Neuronal stem cell (in vitro differentiated cells): ENCODE measurements at places on chromosomes 5 and 9.
A peak's percentile ranks its signal among the peaks of the same experiment; 100 is the strongest.

DNA sequence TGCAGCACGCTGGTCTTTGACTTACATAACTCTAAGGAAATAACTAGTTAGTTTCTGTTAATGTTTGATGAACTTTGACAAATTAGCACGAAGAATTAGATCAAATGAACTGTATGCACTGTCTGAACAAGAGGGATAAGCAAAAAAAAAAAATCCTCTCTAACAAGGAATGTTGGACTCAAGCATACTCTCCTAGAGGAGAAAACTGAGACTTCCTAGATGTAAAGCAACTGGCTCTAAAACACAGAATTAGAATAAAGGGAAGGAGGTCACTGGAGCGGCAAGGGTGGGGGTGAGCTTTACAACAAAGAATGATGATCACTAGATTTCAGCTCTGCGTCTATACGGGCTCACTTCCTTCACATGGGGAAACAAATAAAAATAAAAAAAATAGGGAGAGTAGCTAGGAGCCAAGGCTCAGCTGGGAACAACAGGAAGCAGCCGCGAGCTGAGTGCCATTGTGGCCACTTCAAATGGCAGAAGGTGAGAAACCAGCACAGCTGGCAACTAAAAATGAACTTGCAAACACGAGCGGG lies 48.7 kb upstream of the CEMIP2 start:
- no peak for DNase-seq
- H3K4me1 ChIP-seq, result peaks cover 6% of the 10 kb centered on the region
- H3K27ac ChIP-seq, result no peak overlapping the region
- H3K27me3 ChIP-seq, result no peaks in the 10 kb centered on the region
- H3K36me3 ChIP-seq, result no peaks in the 10 kb centered on the region

DNA sequence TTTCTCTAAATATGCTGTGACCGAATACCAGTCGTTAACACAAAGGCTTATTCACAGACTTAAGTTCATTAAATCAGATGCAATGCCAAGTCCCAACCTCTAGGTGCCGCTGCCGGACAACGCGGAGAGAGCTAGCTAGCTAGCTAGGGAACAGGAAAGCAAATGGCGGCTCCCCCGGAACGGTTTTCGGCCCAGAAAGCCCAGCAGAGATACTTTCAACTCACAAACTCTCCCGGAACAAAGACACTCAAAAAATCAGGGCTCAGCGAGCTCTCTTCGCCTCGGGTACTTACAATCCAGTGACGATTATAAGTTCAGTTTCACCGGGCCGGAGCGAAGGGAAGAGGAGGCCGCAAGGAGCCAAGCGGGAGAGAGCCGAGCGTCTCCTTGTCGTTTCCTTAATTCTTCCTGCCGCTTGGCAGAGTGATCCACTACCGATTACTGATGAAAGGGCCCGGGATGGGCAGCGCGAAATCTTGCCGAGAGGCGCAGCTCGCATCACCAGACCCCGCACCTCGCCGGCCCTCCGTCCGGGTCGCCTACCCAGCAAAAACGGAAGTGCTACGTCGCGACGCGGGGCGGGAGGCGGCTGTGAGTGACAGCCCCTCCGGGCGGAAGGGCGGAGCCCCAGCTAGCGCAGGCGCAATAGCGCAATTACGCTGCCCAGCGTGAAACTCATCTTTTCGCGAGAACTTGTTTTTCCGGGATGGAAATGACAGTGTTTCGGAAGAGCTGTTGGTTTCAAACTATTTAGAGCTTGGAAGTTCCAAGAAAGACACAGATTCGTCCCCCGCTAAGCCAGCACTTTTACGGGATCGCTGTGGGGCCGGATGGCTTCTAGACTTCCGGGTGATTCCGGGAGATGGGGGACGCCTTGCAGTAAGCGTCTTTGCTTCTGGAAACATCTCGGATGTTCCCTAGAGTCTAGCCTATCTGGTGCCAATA lies at the start of gene TAF7:
Gene TAF7, minus strand, starts transcription at position 560 of the 945 bp plus-strand sequence. CDS start 740 bp downstream, outside the sequence.
- H3K4me1 ChIP-seq, result no peaks in the 10 kb centered on the region
- peak; percentile 93 for DNase-seq
- peak within 1 kb of the TSS; percentile 83 for H3K27ac ChIP-seq
- peaks cover 40% of the 10 kb centered on the region for H3K36me3 ChIP-seq
- H3K4me3 ChIP-seq, result peak within 1 kb of the TSS; percentile 64
- H3K27me3 ChIP-seq, result no peaks in the 10 kb centered on the region

GRCh38 chr9:133837627-133838597 lies 99.8 kb upstream of the SARDH start:
- DNase-seq, result peak; percentile 45
- peak overlapping the region; percentile 69 for H3K27ac ChIP-seq
- peaks cover 1% of the 10 kb centered on the region for H3K36me3 ChIP-seq
- H3K4me1 ChIP-seq, result peaks cover 15% of the 10 kb centered on the region

GRCh38 chr5:102453716-102454115 lies 45.1 kb downstream of the SLCO6A1 start:
- no peak overlapping the region for H3K27ac ChIP-seq
- no peaks in the 10 kb centered on the region for H3K27me3 ChIP-seq
- no peak overlapping the region for H3K4me3 ChIP-seq
- no peak for DNase-seq

DNA sequence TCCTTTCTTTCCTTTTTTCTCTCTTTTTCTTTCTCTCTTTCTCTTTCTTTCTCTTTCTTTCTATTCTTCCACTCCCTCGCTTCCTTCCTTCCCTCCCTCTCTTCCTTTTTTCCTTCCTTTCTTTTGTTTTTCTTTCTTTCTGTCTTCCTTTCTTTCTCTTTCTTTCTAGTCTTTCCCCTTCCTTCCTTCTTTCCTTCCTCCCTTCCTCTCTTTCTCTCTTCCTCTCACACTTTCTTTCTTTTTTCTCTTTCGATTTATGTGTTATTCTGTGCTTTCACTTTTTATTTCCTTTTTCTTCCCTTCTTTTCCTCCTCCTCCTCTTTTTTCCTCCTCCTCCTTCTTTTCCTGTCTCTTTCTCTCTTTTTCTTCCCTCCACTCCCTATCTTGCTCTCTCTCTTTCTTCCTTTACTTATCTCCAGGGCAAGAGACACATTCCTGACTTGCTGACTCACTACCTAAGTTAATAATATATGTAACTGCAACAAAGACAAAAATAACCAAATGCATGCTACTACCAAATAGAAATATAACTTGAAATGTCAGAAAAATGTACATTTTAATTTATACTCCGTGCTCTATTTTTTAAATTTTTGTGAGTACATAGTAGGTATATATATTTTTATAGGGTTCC lies 445.5 kb downstream of the GABRG2 start:
- H3K27ac ChIP-seq, result no peak overlapping the region
- DNase-seq, result no peak
- no peaks in the 10 kb centered on the region for H3K27me3 ChIP-seq
- no peaks in the 10 kb centered on the region for H3K36me3 ChIP-seq

GRCh38 chr5:33649549-33650482 lies 209.1 kb downstream of the TARS1 start:
- peak; percentile 35 for DNase-seq
- no peak overlapping the region for H3K27ac ChIP-seq
- no peak overlapping the region for H3K4me3 ChIP-seq
- H3K4me1 ChIP-seq, result peaks cover 17% of the 10 kb centered on the region
- H3K36me3 ChIP-seq, result peaks cover 4% of the 10 kb centered on the region

DNA sequence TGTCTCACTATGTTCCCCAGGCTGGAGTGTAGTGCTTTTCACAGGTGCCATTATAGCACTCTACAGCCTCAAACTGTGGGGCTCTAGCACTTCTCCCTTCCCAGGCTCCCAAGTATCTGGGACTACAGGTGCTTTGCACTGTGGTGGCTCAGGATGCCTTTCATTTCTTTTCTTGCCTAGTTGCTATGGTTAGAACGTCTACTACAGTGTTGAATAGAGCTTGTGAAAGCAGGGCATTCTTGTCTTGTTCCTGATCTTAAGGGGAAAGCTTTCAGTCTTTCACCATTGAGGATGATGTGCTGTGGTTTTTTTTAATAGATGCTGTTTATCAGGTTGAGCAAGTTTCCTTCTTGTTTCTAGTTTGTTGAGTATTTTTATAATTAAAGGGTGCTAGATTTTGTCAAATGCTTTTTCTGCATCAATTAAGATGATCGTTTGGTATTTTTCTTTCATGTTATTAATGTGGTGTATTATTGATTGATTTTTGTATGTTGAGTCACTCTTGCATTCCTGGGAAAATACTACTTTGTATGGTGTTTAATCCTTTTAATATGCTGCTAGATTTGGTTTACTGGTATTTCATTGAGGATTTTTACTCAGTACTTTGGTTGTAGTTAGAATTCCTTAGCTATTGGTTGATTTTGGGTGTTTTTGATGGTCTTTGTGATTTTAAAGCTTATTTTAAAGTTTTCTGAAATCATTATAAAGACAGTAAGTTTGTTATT lies 35.6 kb downstream of the GPBP1 start:
- H3K27me3 ChIP-seq, result no peaks in the 10 kb centered on the region
- H3K36me3 ChIP-seq, result peaks cover 54% of the 10 kb centered on the region
- H3K27ac ChIP-seq, result no peak overlapping the region
- DNase-seq, result no peak

DNA sequence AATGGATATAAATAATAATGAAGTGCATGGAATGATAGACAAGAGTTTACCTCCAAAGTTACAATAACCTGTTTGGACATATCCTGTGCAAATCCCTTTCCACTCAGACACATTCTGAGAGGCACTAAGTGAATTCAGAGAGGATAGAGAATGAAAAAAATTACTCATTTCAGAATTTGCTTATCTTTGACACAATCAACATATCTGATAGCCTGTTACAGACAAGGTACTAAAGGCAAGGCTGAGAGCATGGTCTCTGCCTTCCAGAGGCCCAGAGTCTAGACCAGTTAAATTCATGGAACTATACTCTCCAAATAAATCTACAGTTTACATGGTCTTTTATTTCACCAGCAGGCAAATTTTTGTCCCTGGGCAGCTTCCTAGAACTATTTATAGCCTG lies 371.8 kb upstream of the PTGER4 start:
- no peaks in the 10 kb centered on the region for H3K4me1 ChIP-seq
- H3K27me3 ChIP-seq, result no peaks in the 10 kb centered on the region
- no peaks in the 10 kb centered on the region for H3K36me3 ChIP-seq
- DNase-seq, result no peak
- no peak overlapping the region for H3K4me3 ChIP-seq
- no peak overlapping the region for H3K27ac ChIP-seq

- no peak overlapping the region for H3K27ac ChIP-seq
- H3K4me1 ChIP-seq, result peaks cover 1% of the 10 kb centered on the region
- DNase-seq, result no peak
- peaks cover 22% of the 10 kb centered on the region for H3K36me3 ChIP-seq
- peaks cover under 1% of the 10 kb centered on the region for H3K27me3 ChIP-seq
Observed at GRCh38 chr9:109120204-109120789, 550 bp upstream of the TMEM245 start.

GRCh38 chr5:56845277-56845676 lies 29.9 kb downstream of the MAP3K1 start:
- H3K4me1 ChIP-seq, result no peaks in the 10 kb centered on the region
- H3K4me3 ChIP-seq, result no peak overlapping the region
- H3K27ac ChIP-seq, result no peak overlapping the region
- DNase-seq, result no peak
- no peaks in the 10 kb centered on the region for H3K27me3 ChIP-seq

GRCh38 chr9:76510041-76510440 lies 51.1 kb downstream of the GCNT1 start:
- DNase-seq, result no peak
- H3K36me3 ChIP-seq, result no peaks in the 10 kb centered on the region
- H3K27ac ChIP-seq, result no peak overlapping the region

DNA sequence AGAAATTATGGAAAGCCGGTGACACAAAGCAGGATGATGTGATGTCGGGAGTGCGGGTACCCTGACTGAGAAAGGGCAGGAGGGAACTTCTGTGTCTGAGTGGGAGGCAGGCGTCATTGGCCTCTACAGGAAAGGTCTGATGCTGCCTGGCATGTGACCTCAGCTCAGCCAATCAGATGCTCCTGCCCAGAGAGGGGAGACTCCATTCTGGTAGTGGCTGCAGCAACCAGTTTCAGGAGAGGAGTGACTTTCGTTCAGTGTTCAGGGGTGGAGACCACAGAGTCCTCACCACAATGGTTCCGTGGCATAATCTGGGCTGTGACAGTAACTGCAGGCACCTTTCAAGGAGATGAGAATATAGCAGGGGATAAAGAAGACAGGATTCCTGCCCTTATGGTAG lies 6.7 kb upstream of the SFXN1 start:
- H3K27me3 ChIP-seq, result no peaks in the 10 kb centered on the region
- H3K36me3 ChIP-seq, result no peaks in the 10 kb centered on the region
- DNase-seq, result no peak
- H3K4me3 ChIP-seq, result no peak overlapping the region

- H3K4me3 ChIP-seq, result no peak overlapping the region
- peaks cover 10% of the 10 kb centered on the region for H3K4me1 ChIP-seq
- H3K36me3 ChIP-seq, result peaks cover 50% of the 10 kb centered on the region
- no peak for DNase-seq
- H3K27me3 ChIP-seq, result no peaks in the 10 kb centered on the region
Observed at GRCh38 chr9:110093871-110094270, 114.1 kb downstream of the C9orf152 start.

GRCh38 chr9:1766042-1766441 lies 249.1 kb upstream of the SMARCA2 start:
- DNase-seq, result no peak
- H3K4me3 ChIP-seq, result no peak overlapping the region
- H3K27ac ChIP-seq, result no peak overlapping the region
- H3K36me3 ChIP-seq, result no peaks in the 10 kb centered on the region
- H3K27me3 ChIP-seq, result no peaks in the 10 kb centered on the region

DNA sequence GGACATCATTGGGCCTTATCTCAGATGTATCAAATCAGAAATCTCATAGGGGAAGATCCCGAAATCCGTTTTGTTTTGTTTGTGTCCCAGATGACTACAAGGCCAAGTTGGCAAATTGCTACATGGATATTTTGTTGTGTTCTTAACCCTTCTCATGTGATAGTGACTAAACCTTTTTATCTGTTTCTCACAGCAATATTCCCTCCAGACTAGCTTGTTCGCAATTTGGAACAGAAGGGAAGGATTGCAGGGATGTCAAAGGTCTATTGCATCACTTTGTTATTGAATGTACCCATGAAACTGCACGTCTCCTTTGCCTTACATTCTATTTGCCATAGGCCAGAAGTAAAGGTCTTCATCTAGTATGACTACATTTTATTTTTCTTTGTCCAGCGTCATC lies 453.9 kb downstream of the NFIB start:
- DNase-seq, result no peak
- H3K27ac ChIP-seq, result no peak overlapping the region
- no peaks in the 10 kb centered on the region for H3K27me3 ChIP-seq
- no peak overlapping the region for H3K4me3 ChIP-seq
- no peaks in the 10 kb centered on the region for H3K36me3 ChIP-seq

- H3K4me3 ChIP-seq, result no peak overlapping the region
- DNase-seq, result no peak
- no peaks in the 10 kb centered on the region for H3K27me3 ChIP-seq
- H3K27ac ChIP-seq, result no peak overlapping the region
- no peaks in the 10 kb centered on the region for H3K4me1 ChIP-seq
Observed at GRCh38 chr9:71975833-71976232, 64.4 kb downstream of the C9orf85 start.

DNA sequence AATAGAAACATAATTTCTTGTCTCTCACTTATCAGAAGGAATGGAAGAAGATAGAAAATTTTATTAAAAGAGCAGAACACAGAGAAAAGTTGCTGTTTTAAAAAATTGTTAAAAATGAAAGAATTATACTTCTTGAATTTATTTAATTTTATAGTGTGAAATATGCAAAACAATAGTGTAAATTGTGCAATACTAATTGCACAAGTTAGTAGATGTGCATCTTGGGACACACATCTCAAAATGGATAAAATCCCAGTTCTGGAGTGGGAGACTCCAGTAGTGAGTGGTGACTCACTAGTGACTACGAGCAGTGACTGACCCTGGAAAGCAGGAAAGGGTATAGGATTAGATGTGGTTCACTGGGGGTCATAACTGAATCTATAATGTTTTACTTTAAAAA lies 223.2 kb downstream of the MSX2 start:
- no peak overlapping the region for H3K4me3 ChIP-seq
- no peaks in the 10 kb centered on the region for H3K36me3 ChIP-seq
- H3K4me1 ChIP-seq, result no peaks in the 10 kb centered on the region
- H3K27ac ChIP-seq, result no peak overlapping the region
